Colonic mucosa (tissue), 4 donors: ENCODE measurements at places on chromosomes 2 and 18.

DNA sequence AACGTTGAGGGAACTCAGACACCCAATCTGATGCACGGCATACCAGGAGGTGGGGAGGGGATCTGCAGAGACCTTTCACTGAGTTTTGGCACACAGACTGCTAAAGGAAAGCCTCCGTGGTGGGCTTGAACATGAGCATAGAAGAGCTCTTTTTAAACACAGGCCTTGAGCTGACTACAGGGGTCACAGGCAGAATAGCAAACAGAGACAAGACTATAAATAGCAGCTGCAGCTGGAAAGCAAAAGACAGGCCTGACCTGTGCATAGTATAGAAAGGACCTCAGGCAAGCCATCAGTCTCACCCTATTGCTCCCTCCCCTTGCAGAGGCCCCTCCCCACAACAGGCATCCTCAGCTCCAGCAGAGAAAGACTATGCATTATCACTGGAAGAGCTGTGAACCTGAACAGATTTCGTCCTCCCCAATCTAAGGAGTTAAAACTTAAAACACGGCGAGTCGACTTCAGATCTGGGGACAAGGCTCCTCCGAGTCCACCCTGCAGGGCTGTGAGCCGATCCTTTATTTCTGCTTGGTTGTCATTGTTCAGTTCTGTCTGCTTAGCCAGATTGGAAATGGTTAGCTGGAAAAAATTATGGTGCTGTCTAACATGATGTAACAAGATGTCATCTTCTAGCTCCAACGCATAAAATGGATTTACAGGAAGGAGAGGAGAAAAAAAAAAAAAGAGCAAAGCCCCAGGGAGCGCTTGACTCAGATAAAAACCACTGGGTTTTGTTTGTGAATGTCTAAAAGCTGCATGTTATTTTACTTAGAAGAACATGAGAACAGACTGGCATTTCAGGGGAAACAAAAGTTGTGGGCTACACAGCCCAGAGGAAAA is 25.2 kb upstream of the LCLAT1 start:
- DNase-seq: no peak

- DNase-seq: no peak
These were observed 85.0 kb downstream of the RBM43 start for GRCh38 chr2:151176661-151177060.

GRCh38 chr18:3219631-3220335 is at the start of gene MYOM1:
Gene MYOM1 (minus strand): TSS chr18:3219968. CDS start chr18:3215223, 4,745 bp downstream.
- DNase-seq: no peak

GRCh38 chr18:3151399-3152264 is 68.1 kb downstream of the MYOM1 start:
- no peak for DNase-seq

DNA sequence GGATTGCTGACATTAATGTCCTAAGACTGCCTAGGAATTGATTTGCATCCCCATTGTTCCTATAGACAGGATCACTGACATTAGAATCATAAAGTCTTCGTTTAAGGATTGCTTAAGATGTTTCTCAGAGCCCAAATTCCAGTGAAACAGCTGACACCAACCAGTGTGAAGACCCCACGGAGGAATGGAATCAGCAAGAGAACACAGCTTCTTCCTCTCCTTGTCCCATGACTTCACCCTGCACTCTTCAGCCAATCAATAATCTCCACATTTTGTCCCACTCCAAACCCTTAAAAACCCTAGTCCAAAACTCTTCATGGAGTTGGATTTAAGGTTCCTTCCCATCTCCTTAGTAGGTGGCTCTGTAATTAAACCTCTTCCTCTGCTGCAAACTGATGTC is 157.0 kb upstream of the NDUFV2 start:
- DNase-seq: no peak

GRCh38 chr2:169185711-169186110 is 116.3 kb downstream of the DHRS9 start:
- no peak for DNase-seq

DNA sequence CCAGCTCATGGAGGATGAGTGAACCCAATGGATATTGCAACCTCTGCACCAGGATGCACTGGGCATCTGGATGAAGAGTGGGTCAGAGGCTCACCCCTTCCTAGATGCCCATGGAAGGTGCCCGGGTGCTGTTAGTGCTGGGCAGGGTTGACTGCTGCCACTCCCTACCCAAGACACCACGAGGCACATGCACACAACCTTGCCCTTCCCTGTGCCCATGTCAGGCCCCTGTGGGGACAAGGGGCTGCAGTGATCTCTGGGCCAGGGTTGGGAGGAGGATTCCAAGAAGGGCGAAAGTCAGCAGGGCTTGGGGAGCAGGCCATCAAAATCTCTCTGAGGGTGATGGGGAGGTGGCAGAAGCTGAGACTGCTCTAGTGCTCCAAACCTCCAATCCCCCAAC is 309.7 kb upstream of the ST6GAL2 start:
- DNase-seq: no peak

- DNase-seq: no peak
These were observed 58.5 kb upstream of the MSH6 start for GRCh38 chr2:47724221-47724981.
